Activated naive CD4-positive, alpha-beta T cell treated with Interleukin-2 at 50 U/mL for 16 hours (primary cell): ENCODE measurements at places on chromosomes 4 and X.
A peak's percentile ranks its signal among the peaks of the same experiment; 100 is the strongest.

DNA sequence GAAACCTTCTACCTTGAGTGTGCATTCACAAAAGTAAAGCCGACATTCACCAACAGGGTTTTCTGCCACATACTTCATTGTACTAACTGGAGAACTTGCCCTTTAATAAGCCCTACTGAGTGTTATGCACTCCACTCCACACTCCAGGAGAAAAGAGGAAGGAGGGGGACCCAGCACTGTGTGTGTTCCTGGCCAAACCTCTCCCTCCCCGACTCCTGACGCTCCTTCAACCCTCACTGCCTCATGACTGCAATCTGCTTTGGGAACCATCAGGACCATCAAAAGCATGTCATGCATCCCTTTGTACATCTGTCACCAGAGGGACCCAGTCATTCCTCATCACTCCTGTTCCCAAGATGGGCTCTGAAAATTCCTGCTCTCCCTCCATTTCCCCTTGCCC is 143.7 kb downstream of the RASL11B start:
- no peak for DNase-seq

GRCh38 chr4:128394778-128395177 is 107.2 kb upstream of the PGRMC2 start:
- no peak for DNase-seq

DNA sequence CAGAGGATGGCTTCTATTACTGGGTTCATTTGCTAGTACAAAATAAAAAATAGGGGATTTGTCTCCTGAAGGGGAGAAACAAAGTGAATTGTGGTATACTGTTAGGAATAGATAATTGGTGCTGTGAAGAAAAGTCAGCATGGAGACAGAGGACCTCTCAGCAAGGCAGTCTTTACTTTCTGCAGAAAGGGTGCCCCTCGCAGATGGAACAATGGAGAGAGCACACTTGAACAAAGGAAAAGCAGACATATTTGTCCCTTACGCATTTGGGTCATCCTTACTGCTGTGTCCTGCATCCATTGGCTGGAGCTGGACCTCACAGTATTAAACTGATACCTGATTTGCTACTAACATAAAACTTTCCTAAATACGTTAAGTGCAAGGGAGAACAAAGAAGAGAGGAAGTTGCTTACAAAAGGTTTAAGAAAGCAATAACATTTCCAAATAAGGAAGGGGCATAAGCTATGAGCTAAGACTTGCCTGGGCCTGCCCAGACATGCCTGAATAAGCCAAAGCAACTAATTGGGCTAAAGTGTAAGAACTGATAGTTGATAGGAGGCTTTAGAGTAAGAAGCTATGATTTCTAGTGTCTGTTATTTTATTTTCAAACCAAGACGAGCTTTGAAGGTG is 83.8 kb downstream of the CCKAR start:
- DNase-seq = no peak

DNA sequence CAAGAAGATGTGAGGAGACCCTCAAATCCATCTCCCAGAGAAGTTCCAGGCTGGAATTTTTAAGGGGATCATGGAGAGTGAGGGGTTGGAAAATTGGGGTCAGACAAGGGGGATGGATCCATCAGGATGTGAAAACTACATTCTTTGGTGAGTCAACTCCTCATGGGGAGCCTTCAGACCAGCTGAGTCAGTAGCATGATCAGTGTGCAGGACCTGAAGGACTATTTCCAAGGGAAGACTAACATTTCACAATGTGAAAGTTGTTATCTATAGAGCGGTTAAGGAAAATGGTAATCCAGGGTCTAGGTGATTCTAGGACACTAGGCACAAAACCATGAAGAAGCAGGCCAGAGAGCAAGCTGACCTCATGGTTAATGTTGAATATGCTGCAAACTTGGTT is 38.6 kb upstream of the CEP135 start:
- DNase-seq = no peak

DNA sequence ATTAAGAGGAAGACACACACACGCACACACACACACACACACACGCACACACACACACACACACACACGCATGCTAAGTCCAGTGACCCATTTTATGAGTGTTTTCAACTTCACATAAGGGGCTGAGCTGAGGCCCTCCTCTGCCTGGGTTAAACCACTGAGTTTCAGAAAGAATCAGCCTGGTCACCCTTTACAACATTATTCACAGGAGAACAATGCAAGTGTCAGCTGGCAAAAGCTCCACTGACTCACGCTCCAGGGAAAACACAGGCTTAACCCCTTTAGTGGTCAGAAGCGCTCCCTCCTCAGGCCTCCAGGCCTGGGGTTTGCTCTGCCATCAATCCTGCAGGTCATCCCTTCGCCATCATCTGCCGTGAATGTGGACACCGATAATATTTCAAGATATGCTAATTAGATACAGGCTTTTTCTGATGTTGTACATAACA is 46.9 kb downstream of the ACOX3 start:
- no peak for DNase-seq

DNA sequence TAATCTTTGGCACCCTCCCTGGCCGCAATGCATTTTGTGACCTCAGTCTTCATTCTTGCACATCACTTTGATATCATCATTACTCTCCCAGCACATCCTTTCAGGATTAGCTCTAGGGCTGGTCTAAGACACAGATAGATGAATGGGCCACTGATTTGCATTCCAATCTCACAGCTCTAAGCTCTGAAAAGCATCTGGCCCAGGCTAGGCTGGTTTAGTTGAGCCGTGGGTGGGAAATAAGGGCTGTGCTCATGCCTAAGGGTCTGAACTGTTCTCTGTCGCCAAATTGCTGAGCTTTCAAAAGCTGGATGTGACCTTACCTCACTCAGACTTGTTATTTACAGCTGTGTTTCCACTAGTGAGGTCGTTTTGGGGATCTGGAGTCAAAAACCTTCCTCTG is 30.0 kb upstream of the SLC9A7 start:
- no peak for DNase-seq

DNA sequence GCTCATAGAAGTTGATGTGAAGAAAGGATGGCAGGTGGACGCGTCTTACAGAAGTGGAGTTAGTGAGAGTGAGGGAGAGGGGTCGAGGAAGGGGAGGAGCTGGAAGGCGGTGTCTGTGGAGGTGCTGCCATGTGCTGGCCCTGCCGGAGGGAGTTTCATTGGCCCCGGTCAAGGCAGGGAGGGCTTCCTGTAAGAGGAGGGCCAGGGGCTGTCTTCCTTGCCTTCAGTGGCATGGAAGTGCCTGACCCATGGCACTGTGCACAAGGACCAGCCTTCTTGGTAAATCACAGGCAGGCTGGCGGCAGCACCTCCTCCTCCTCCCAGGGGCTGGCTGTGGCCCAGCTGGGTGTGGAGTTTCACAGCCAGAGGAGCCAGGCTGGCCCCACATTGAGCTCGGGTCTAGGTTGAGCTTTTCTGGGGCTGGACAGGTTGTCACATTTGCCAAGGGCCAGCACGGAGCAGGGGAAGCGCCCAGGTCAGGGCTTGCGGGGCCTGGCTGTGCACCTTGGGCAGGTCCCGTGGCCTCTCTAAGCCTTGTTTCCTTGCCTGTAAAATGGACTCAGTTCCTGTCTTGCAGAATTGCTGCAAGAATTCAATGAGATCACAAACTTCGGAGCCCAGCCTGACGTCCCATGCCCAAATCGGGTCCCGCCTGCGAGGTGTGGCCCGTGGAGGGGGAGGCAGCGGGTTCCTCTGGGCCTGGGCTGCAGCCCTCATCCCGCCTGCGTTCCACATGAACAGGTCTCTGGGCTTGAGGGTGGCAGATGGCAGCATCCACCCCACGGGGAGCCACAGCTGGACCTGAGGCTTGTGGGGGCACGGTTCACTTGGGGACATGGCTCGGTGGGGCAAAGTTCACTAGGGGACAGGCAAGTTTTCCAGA is 7.0 kb downstream of the HTRA3 start:
- DNase-seq = no peak

GRCh38 chr4:10094841-10095240 is 21.8 kb downstream of the WDR1 start:
- DNase-seq = no peak

GRCh38 chrX:70262952-70263567 is 3.1 kb upstream of the P2RY4 start:
- DNase-seq = peak; percentile 5

GRCh38 chr4:84681486-84682274 is 98.8 kb downstream of the CDS1 start:
- no peak for DNase-seq

DNA sequence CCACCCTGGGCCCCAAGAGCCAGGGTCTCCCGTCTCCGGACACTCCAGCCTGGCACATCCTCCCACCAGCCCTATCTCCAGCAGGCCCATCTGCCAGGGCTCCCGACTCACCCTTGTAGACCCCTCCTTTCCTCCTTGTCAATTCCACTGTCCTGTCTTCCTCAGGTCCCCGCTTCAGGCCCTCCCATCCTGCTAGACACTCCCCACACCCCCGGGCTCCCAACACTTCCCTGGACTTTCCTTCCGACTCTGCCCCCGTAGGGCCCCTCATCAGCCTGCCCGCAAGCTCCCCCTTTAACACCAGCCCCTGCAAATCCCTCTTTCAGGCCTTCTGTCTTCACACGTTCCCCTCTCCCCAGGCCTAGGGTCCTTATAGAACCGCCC is 1.1 kb downstream of the PRAF2 start:
- DNase-seq = no peak

- no peak for DNase-seq
Measured at GRCh38 chr4:103996637-103997036, 276.9 kb upstream of the TACR3 start.

DNA sequence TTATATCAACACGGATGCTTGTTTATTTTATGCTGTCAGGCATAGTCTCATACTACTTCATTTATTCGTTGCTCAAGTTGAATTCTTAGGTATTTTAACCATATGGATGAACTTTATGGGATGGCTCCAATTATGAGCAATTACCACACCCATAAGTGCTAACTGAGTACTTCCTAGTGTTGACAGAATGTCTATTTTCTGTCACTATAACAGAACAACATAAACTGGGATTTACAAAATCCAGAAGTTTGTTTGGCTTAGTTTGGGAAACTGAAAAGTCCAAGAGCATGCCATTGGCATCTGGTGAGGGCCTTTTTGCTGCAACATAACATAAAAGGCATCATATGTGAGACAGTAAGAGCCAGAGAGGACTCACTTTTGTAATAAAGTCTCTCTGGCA is 21.0 kb downstream of the SULT1E1 start:
- no peak for DNase-seq

GRCh38 chrX:150088766-150089518 is 150.7 kb upstream of the EOLA2 start:
- DNase-seq = no peak

GRCh38 chr4:81506731-81507130 is 35.0 kb upstream of the RASGEF1B start:
- DNase-seq = no peak

GRCh38 chrX:101080326-101081124 is 1.8 kb downstream of the TMEM35A start:
- DNase-seq = no peak

DNA sequence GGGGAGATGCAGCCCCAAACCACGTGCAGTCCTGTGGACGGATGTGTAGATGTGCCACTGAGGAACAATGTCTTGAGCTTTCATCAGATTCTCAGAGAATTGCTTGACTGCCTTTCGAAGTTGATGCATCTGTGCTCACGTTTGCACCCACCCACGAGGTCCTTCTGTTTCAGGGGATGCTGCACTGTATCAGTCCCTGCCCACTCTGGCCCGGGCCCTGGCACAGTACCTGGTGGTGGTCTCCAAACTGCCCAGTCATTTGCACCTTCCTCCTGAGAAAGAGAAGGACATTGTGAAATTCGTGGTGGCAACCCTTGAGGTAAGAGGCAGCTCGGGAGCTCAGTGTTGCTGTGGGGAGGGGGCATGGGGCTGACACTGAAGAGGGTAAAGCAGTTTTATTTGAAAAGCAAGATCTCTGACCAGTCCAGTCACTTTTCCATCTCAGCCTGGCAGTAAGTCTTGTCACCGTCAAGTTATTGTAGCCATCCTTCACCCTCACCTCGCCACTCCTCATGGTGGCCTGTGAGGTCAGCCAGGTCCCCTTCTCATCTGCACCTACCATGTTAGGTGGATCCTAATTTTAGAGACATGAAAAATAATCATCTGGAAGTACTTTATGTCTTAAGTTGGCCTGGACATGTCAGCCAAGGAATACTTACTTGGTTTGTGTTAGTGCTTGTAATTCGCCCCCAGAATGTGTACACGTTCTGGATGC is 36.4 kb upstream of the MSANTD1 start:
- DNase-seq = no peak
